Effector CD8-positive, alpha-beta T cell (primary cell): ENCODE measurements at places on chromosomes 12 and 14.

DNA sequence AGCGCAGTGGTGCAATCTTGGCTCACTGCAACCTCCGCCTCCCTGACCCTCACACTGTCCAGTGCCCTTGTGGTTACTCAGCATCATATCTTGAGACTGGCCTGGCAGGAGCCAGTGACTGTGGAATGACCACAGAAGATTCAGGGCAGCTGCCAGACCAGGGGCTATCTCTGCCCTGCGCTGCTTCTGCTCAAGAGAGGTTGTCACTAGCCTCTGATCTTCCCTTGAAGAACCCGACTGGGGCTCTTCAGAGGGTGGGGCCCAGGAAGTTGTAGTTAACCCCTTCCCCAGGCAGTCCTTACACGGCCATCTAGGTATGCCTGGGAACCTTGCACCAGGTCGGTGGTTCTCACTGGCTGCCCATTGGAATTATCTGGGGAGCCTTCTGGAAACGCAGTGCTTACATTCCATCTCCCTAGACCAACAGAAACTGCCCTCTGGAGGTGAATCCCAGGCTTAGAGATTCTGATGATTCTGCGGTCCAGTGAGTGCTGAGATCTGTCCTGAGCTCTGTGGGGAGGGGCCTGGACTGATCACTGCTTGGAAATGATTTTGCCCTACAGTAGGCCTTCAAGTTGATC is 41.4 kb downstream of the PLEKHG3 start:
- no peak for DNase-seq

DNA sequence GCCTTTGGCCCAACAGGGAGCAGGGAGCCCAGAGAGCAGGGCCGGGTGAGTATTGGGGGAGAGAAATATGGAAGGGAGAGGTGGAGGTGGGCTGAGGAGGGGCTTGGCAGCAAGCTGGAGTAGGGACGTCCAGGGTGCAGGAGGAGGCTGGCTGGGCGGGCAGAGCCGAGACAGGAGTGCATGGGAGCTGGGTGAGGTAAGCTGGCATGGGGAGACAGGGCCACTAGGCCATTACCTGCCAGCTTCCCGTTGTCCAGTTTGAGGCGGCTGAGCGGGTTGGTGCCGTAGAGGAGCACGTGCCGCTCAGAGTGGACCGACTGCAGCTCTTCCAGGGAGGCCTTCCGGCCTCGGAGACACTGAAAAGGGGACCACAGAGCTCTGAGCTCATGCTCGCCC is 18.3 kb downstream of the SLC48A1 start:
- DNase-seq: no peak

GRCh38 chr14:68709007-68709406 is 83.9 kb downstream of the ZFP36L1 start:
- no peak for DNase-seq

GRCh38 chr14:23177181-23177580 is 6.3 kb downstream of the SLC7A8 start:
- no peak for DNase-seq

GRCh38 chr12:11710431-11710830 is 61.0 kb downstream of the ETV6 start:
- DNase-seq: no peak

DNA sequence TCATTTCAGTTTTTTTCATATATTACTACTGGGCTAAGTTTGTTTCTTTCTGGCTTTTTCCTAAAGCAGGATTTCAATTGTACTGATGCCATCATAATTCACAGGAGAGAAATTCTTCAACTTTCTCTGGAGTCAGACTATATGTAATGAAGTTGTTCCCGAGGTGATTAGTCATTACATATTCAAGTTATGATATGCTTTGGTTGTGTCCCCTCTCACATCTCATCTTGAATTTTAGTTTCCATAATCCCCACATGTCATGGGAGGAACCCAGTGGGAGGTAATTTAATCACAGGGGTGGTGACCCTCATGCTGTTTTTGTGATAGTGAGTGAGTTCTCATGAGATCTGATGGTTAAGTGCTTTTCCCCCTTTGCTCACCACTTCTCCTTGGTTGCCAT is 227.5 kb upstream of the LRIG3 start:
- DNase-seq: no peak

- no peak for DNase-seq
Measured at GRCh38 chr14:90023176-90023896, 38.5 kb upstream of the KCNK13 start.

- DNase-seq: no peak
Measured at GRCh38 chr14:89350152-89350551, 66.9 kb downstream of the FOXN3 start.

- no peak for DNase-seq
Measured at GRCh38 chr14:86141966-86142365, 612.0 kb downstream of the FLRT2 start.
